Inflammatory macrophage treated with lipopolysaccharide for 1 hour (primary cell): ENCODE measurements at places on chromosomes 6 and 20.
A peak's percentile ranks its signal among the peaks of the same experiment; 100 is the strongest.

GRCh38 chr6:705047-705446 lies 12.1 kb upstream of the EXOC2 start:
- DNase-seq: no peak

DNA sequence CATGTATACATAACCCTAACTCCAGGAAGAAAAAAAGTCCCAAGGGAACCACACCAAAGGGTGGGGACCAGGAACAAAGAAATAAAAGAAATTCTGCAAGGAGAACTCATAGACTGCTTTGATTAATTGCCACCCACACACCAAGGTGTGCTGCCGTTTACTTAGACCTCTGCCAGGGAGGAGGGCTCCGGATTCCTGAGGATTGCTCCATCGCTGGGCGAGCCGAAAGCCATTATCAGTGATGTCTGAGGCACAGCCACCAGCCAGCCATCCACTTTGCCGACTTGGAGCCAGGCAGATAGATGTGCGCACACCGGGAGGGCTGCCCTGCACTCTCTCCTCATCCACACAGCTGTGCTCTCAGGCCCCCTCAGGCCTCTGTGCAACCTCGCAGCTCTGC lies 272.7 kb upstream of the FOXQ1 start:
- no peak for DNase-seq

GRCh38 chr20:24993337-24994185 lies 1.0 kb upstream of the APMAP start:
- no peak for DNase-seq

DNA sequence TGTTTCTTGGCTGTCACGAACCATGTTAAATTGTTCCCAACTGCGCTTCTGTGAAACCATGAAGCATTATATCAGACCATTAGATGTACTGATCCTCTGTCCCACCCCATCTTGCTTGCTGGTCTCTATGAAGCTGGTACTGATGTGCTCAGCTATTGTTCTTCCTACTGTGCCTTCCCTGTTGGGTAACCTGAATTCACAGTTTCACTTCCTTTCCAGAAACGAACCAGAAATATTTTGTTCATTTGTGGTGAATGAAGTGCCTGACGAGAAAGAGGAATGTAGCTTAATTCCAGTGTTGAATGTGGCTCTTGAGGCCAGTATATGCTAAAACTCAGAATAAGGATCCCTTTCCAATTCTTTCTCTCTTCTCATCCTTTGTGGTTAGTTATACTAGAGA lies 58.1 kb upstream of the SNAP91 start:
- DNase-seq: peak; percentile 17

DNA sequence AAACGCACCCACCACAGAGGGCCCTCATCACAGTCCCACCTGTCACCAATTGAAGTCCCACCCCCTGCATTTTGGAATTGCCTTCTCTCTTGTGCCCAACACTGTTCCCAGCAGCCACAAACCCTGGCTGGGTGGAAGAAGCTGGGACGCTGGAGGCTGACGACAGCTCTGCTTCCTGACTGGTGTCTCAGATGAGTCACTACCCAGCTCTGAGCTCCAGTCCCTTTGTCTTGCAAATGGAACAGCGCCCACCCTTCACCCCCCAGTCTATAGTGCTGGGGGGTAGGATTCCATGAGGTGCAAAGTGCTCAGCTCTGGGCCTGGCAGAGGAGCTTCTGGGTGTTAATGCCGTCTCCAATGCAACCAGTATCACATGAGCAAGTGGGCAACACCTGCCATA lies 85.3 kb downstream of the DLGAP4 start:
- no peak for DNase-seq

- no peak for DNase-seq
These were observed 178.9 kb downstream of the SOX4 start for GRCh38 chr6:21772477-21772876.

DNA sequence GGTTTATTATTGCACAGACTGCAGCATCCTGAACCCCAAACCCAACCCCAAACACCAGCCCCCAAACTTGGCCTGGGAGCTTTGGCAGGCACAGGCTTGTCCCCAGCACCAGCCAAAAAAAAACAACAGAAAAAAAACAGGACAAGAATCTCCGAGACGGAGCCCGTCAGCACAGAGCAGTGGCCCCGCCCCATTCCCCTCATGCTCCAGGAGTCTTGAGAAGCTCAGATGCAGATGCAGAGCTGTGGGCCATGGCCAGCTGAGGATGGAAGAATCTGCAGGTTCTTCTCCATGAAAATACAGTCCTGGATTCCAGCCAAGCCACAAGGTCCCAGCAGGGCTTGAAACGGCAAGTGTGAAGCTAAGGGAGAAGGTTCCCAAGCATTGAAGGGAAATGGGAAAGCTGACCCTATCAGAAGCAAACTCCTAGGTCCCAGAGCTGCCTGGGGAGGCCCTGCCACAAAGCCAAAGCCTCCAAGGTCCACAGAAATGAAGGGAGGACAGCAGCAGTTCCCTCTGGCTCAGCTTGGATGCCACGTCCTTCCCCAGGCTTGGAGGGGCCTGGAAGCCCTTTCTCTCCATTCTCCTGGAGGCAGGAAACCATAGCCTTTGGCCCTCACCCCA lies 75.2 kb downstream of the JPH2 start:
- DNase-seq: no peak

- no peak for DNase-seq
These were observed 19.7 kb downstream of the SPDEF start for GRCh38 chr6:34536251-34536958.

GRCh38 chr6:124941259-124941658 lies 21.0 kb upstream of the RNF217 start:
- DNase-seq: no peak

- DNase-seq: no peak
These were observed 15.7 kb upstream of the TGM2 start for GRCh38 chr20:38180781-38181180.

- peak; percentile 83 for DNase-seq
These were observed 108.4 kb downstream of the JAG1 start for GRCh38 chr20:10565191-10565921.

GRCh38 chr20:37522260-37523011 lies 1.4 kb downstream of the NNAT start:
- no peak for DNase-seq

DNA sequence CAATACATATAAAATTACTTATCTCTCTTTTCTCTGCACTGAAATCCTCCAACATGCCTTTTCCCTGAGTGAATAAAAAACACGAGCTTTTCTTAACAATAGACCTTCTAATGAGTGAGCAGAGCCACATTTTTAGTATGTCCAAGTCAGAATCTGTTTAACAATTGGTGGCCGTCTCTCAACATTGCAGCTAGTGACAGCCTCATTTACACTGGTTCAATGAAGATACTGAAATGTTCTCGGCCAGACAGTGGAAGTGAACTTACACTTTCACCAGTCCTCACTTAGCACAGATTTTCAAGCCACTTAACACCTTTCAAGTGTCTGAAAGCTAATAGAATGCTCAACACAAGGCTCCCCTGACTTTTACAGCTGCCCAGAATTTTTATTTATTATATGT lies 767.1 kb downstream of the KIF16B start:
- DNase-seq: no peak

GRCh38 chr20:52047811-52048764 lies 143.5 kb downstream of the ZFP64 start:
- DNase-seq: peak; percentile 65

DNA sequence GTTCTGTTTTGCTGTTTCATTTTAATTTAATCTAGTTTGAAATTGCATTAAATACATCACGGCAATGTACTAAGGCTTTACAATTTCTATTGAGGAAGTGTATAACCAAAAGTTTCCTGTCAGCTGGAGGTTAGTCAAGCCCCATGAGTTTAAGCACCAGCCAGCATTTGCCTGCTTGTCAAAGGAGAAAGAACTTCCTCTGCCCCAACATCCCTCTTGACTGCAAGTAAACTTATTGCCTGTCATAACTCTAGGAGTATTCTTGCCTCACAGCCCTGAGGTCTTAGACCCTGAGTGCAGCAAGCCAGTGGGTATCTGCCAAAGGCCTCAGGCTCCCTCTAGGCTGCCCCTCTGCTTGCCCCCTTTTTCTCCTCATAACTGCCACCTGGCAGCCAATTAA lies 106.7 kb upstream of the INSM1 start:
- peak; percentile 83 for DNase-seq

DNA sequence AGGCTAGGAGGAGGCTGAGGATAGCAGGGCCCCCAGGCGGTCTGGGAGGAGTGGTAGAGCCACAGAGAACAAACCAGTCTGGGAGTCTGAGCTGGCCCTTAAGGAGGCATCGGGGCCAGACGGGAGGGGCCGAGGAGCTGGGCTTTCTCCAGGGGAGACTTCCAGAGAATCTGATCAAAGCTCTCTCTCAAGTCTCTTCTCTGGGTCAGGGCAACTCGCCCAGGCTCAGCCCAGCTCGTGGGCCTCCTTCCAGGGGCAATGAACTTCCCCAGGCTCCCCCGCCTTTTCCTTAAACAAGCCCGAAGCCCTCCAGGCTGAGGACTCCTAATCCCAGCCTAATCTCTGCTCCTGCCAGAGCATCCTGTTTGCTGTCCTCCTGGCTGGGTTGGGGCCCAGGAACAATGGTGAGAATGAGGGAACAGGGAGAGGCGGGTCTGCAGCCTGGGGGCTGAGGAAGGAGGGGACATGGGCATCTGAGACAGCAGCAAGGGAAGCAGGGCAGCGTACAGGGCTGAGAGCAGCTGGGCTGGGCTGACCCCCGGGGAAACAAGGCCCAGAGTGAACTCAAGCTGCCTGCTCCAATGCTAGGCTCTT lies 173.6 kb downstream of the ANKRD60 start:
- no peak for DNase-seq

DNA sequence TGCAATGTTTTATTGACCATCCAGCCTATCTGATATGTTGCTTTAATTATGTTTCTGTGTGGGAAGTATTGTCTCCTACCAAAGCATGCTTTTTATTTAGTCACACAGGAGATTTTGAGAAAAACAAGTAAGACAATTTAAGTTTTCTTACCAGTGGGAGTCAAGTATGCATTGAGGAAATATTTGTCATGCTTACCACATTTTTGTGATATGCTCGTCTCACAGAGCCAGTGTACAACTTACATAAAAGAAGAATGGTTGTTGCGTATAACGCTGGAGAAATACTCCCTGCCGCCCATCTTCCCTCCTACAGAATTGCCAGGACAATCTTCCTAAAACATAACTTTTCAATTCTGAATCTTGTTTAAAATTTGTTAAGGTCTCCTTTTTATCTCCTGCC lies 37.1 kb upstream of the FILIP1 start:
- DNase-seq: no peak

- no peak for DNase-seq
These were observed 192.9 kb downstream of the PLCB4 start for GRCh38 chr20:9261781-9262180.

GRCh38 chr6:106446983-106447382 lies 86.5 kb downstream of the CRYBG1 start:
- no peak for DNase-seq

DNA sequence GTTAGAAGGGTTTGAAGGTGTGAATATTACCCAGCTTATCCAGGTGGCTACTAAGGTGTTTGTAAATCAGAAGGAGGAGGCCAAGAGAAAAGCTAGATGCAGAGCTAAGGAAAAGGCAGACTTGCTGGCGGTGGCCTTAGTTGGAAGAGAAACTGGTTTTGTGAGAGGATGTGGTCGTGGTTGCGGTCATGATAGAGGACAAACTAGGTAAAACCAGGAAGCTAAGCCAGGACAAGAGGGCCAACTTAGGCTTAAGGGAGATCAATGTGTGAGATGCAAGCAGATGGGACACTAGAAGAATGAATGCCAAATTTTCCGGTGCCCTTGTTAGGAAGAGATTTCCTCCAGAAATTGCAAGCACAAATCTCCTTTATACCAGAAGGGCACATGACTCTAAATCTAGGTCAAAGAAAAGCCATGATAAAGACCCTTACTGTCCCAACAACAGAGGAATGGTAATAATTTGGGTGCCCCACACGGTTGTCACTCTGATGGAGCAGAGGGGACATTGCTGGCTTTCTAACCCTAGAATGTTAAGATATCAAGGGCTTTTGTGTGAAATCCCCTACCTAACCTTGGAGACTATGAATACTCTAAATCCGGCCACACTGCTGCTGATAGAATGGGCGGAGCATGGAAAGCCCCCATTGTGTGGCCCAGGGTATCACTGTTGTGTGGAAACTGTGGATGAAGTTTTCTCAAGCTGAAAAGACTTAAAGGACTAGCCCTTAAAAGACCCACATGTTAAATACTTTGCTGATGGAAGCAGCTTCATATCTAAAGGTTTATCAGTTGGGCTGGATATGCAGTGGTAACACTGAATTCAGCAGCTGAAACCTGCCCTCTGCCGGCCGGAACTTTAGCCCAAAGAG lies 7.8 kb downstream of the IL22RA2 start:
- DNase-seq: no peak

- DNase-seq: peak; percentile 46
These were observed 36.8 kb downstream of the ZMYND8 start for GRCh38 chr20:47319517-47320252.

GRCh38 chr20:62328684-62329388 lies 26.0 kb downstream of the ADRM1 start:
- no peak for DNase-seq
